ENCODE measurements at places on chromosomes 3 and 15. TPM values are rescaled to one million over a fixed set of nuclear protein-coding genes. Genes with fewer than 3 reads are reported as not detected.

GRCh38 chr3:126850370-126851085 lies 132.4 kb upstream of the PLXNA1 start:
- DNase-seq: no peak

- DNase-seq: no peak
These were observed 581.5 kb downstream of the TBL1XR1 start for GRCh38 chr3:176615826-176616225.

Gene SCAANT1
- not detected for total RNA-seq

GRCh38 chr3:151625086-151625485 lies 108.6 kb upstream of the AADACL2 start:
- DNase-seq: no peak

DNA sequence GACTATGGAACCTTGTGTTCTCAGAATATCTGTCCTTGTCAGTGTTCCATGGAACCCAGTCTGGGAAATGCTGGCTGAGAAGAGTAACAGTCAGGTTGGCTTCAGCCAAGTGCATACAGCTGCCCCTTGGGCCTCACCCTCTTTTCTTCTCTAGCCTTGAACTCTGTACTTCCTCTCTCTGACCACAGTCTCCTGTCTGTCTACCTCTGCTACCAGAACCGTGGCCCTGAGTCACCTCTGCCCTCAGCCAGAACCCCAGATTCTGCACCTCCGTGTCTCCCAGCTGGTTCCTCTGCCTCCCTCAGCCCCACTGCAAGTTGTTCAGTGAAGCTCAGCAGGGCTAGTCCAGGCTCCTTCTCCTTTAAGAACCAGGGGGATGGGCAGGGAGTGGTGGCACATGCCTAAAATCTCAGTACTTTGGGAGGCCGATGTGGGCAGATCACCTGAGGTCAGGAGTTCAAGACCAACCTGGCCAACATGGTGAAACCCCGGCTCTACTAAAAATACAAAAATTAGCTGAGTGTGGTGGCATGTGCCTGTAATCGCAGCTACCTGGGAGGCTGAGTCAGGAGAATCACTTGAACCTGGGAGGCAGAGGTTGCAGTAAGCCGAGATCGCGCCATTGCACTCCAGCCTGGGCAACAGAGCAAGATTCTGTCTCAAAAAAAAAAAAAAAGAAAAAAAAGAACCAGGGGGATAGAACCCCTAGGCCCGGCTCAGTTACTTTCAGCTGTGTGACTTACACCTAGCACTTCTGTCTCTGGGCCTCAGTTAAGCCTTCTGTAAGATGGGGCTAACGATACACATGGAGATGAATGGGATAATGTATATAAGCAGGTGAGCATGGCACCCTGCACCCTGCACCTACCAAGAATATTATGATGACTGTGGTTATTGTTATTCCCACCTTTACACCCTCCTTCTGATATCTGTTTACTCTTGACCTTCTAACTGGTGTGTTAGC lies 24.3 kb upstream of the TATDN2 start:
- no peak for DNase-seq

Gene IRAK2
- 1.0 TPM for total RNA-seq

DNA sequence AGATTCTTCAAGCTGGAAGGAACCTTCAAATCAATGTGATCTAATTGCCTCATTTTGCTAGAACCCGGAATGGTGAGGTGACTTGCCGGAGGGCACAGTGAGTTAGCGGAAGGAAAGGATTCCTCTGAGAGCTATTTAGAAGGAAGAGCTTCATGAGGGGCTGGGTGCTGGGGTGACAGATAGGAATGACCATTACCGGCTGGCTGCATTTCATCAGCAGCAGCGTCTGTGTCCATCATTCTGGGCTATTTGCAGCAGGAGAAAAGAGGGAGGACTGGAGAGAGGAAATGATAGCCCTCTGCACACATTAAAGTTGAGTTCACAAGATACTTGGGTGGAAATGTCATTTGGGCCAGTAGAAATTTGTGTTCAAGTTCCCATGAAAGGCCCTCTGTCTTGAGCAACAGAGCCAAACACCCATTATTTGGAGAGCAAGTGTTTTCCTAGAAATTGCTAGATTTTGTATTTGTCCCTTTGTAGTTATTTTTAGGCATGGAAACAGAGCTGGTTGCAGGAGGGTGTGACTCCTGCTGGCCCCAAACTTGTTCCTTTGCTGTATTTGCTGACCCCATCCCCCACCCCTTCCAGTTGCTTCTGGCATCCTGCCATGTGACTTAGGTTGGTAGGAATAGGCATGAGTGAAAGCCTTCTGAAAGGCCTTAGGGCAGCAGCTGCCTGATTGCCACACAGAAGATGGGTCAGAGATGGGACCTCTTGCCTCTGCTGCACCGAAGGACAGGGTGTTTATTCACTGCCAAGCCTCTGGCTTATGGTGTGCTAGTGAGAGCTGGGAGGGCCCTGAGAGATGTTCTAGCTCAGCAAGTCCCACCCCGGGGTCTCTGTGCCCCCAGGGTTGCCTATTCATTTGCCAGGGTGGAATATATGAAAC lies 87.5 kb upstream of the PLXNA1 start:
- DNase-seq: no peak

- no peak for DNase-seq
These were observed 46.7 kb downstream of the IGF2BP2 start for GRCh38 chr3:185778094-185778493.

- DNase-seq: no peak
These were observed 171.5 kb upstream of the CHL1 start for GRCh38 chr3:25056-25455.

Gene IQCF5
- total RNA-seq: not detected

DNA sequence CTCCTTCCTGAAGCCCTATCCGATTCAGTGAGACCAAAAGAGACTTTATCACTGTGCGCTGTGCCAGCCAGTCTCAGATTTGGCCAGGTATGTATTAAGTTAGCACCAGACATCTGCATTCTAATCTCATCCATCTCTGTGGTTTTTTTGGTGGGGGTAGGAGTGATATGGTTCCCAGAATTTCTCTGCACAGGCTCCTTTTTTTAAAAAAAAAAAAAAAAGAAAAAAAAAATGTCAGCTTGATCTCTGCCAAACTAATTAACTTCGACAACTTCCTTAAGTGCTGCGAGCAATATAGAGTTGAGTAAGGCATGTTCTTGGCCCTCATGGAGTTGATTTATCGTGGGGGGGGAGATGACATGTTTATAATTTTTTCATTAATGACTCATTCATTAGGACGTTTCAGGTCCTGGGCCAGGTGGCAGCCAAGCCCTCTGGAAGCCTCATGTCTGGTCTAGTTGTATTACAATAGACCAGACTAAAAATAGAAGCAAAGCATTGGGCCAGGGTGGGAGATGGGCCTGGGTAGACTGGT lies 12.9 kb downstream of the SLCO3A1 start:
- no peak for DNase-seq

DNA sequence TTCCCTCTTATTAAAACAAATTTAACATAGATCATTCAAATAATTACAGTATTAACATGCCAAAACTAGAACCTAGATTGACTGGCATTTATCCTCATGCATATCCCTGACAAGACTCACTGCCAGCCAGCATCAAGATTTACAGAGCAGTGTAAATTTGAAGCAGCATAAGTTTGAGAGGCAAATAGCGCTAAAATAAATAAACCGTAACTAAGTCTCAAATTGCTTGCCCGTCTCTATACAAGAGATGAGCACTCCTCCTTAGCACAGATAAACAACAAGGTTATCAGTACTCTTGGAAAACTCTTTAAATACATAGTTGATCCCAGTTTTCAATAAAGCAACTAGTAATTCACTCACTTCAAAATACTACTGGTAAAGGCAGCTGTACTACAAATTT lies 29.6 kb downstream of the MSL2 start:
- no peak for DNase-seq

DNA sequence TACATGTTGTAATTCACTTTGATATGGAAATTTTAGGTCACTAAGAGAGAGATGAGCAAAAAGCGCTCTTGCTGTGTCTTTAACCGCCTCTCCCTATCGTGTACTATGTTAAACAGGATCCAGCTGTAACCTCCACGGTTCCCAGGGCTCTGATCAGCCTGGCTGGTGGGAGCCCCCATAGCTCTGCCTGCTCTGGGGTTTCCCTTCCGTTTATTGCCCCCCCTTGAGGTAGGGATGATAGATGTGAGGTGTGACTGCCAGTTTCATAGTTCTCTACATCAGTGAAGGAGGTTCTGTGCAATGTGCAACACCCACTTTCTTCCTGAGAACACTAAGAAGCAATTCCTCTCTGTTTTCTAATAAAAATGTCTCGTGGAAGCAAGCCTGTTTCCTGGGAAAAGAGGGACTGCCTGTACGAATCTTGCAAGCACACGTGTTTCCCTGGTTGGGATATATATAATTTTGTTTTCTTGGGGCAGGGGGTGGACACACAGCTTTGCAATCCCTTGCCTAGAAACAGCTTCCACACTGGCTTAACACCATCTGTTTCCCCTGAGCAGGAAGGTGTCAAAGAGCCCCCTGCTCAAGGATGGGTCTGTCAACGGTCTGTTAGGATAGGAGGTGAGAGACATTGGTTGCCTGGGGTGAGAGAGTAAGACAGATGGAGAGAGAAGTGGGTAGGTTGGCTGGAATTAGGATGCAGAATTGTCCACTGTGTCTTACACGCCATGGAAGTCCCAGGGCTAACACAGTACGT lies 23.8 kb downstream of the CORO2B start:
- DNase-seq: no peak

Gene TARS3
- total RNA-seq: 8.8 TPM

DNA sequence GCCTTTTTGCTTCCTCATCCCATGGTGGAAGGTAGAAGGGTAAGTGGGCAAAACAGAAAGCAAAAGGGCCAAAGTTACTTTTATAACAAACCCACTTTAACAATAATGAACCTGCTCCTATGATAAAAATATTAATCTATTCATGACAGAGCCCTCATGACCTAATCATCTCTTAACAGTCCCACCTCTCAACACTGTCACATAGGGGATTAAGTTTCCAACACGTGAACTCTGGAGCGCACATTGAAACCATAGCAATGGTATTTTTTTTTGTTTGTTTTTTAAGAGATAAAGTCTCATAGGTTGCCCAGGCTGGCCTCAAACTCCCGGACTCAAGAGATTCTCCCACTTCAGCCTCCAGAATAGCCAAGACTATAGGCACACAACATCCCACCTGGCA lies 30.7 kb downstream of the KATNBL1 start:
- no peak for DNase-seq

DNA sequence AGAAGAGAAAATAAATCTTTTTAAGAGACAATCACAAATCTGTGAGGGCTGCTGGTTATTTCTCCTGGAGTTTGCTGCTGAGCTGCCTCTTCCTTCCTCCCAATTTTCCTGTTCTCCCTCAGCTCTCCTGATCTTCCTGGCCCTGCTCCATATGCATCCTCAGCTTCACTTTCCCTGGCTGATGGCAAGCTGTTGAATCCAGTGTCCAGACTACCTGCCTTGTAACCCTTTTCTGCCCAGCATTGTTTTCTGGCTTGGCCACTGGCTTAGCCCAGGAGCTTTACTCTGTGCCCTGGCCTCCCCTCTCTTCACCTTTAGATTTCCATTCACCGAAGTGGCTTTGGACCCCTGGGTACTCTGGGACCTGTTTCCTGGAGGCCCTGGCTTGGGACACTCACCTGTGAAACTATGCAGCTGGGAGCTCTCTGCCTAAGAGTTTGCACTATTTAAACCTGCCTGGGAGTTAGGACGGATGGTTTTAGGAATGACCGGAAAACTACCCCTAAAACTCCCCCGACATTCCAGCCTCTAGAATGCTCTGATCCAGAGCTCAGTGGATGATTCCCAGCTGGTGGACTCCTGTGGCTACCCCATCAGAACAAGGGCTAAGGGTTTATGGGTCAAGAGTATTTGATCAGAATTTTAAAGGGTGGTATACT lies 90.0 kb downstream of the RBPMS2 start:
- DNase-seq: no peak

- no peak for DNase-seq
These were observed 130.1 kb upstream of the GOLGA6L6 start for GRCh38 chr15:20671675-20672074.

Gene OR4F15
- not detected for total RNA-seq

DNA sequence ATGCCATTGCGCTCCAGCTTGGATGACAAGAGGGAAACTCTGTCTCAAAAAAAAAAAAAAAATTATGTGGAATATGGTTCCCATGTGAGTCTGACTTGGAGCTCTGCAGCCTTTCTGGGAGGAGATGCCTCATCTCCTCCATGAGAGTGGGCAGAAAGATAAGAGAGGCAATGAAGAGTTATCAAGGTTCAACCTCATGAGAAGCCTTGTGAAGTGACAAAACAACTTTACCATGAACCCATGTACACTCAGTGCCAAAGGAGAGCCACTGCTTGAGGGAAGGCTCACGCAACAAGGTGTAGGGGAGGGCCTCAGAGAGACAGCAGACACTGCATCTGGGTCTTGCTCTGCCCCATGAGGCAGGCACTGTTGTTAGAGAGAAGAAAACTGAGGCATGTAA lies 75.7 kb downstream of the CD200R1L start:
- no peak for DNase-seq

Gene GREM1
- total RNA-seq: 18.9 TPM

- peak; percentile 82 for DNase-seq
These were observed 801 bp upstream of the NGRN start for GRCh38 chr15:90264671-90265070.

DNA sequence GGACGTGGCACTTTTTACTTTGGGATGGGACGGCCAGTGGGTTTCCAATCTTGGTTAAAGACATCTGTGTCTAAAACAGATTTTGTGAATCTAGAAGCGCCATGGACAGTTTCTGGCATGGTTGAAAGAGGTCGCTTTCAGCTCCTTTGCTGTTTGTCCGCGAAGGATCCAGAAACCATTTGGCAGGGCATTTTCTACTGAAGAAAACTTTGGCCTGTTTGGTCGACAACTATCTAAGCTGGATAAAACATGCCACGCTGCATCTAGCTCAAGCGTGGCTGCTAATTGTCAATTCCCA lies 730 bp upstream of the RORA start:
- DNase-seq: no peak

GRCh38 chr3:10855871-10856662 lies 40.0 kb downstream of the SLC6A11 start:
- no peak for DNase-seq

Gene INKA1
- total RNA-seq: 0.88 TPM

DNA sequence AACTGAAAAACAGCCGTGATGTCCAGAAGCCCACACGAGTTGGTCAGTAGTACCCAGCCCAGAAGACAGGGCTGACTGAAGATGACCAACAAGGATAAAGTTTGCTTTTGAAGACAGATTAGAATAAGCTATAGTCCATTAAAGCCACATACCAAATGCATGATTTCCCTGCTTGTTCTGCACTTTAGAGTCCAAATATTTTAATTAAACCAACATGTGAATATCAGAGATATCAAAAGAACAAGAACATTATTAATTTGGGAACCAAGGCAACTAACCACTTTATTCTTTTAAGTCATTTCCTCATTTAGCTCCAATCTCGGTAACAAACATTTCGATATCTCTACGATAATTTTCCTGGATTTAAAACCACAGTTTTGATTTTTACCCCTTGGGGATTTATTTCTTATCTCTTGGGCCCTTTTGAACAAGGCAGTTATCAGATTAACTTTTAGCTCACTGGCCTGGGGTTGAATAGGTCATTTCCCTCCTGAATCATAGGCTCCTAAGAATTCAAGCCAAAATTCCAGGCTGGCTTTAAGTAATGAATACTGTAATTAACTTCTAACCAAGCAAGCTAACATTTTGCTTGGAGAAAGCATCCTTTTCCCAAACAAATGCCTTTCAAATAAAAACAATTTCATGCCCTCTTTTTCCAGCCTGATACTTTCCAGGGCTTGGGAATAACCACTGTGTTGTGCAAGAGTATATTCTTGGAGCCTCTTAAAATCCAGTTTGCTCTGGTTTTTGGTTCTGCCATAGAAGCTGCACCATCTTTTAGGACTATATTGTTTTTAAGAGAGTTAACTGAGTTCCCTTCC lies 102.9 kb upstream of the NR2E3 start:
- DNase-seq: no peak

- no peak for DNase-seq
These were observed 1.9 kb upstream of the MEX3B start for GRCh38 chr15:82047453-82048400.

Data from colonic mucosa (tissue), 4 donors.